Uterus (tissue), 4 donors: ENCODE measurements at places on chromosomes 7 and 10. TPM values are rescaled to one million over a fixed set of nuclear protein-coding genes. Genes with fewer than 3 reads are reported as not detected.

SH2B2 gene
- total RNA-seq: 0.77 TPM

EPO gene
- not detected for total RNA-seq

CABCOCO1 gene
- 1.9 TPM for total RNA-seq

TAX1BP1 gene
- total RNA-seq: 90.6 TPM

PRLHR gene
- total RNA-seq: 1.8 TPM

ZNF679 gene
- not detected for total RNA-seq

ANKRD30A gene
- total RNA-seq: not detected

ZNHIT1 gene
- 52.9 TPM for total RNA-seq

TAS2R41 gene
- total RNA-seq: not detected

TMEM270 gene
- not detected for total RNA-seq

LIPK gene
- not detected for total RNA-seq

MALRD1 gene
- 1.1 TPM for total RNA-seq

DNA sequence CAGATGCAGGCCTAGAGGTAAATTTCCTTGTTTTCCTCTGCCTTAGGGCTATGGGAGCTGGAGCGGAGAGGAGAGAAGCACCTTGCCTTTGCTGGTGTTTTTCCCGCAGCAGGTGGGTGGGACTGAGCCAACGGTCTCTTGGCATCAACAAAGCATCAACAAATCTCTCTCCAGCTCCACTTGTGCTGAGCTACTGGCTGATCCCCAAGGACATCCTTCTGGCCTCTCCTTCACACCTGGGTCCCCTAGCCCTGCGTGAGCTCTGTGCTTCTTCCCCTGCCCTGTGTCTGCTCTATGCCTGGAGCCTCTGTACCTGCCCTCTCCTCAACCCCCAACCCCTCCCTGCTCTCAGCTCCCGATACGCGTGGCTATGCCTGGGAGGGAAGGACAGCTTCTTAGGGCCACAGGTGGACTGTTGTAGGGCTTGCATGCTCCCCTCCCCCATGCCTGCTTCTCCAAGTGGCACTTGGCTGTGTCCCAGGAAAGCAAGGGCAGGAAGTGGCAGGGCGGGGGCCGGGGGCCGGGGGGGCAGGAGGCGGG is 3.2 kb upstream of the CLDN4 start:
- no peak overlapping the region for H3K27ac ChIP-seq
- H3K36me3 ChIP-seq: no peaks in the 10 kb centered on the region
- H3K27me3 ChIP-seq: no peaks in the 10 kb centered on the region
- DNase-seq: peak; percentile 51

- no peaks in the 10 kb centered on the region for H3K36me3 ChIP-seq
- no peaks in the 10 kb centered on the region for H3K27me3 ChIP-seq
- no peak overlapping the region for H3K4me3 ChIP-seq
- H3K4me1 ChIP-seq: no peaks in the 10 kb centered on the region
Measured at GRCh38 chr10:13525663-13526062, 3.2 kb downstream of the BEND7 start.

DNA sequence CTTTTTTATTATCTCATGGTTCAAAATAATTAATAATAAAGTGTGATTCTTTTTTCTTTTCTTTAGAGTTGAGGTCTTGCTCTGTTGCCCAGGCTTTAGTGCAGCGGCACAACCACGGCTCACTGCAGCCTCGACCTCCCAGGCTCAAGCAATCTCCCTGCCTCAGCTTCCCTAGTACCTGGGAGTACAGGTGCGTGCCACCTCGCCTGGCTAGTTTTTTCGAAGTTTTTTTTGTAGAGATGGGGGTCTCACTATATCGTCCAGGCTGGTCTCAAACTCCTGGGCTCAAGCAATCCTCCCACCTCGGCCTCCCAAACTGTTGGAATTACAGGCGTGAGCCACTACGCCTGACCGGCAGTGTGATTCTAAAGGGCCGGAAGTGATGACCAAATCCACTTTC is 28.0 kb upstream of the MSRB2 start:
- no peaks in the 10 kb centered on the region for H3K36me3 ChIP-seq
- no peak overlapping the region for H3K27ac ChIP-seq
- H3K27me3 ChIP-seq: no peaks in the 10 kb centered on the region
- no peaks in the 10 kb centered on the region for H3K4me1 ChIP-seq

- H3K27ac ChIP-seq: peak overlapping the region; percentile 96
- H3K36me3 ChIP-seq: no peaks in the 10 kb centered on the region
- H3K4me1 ChIP-seq: peaks cover 6% of the 10 kb centered on the region
- no peaks in the 10 kb centered on the region for H3K27me3 ChIP-seq
- peak overlapping the region; percentile 59 for H3K4me3 ChIP-seq
Measured at GRCh38 chr7:122143376-122143750, 686 bp downstream of the AASS start.

GRCh38 chr10:111360260-111360925 is 283.6 kb downstream of the ADRA2A start:
- no peak for DNase-seq
- no peak overlapping the region for H3K27ac ChIP-seq
- no peaks in the 10 kb centered on the region for H3K36me3 ChIP-seq
- no peaks in the 10 kb centered on the region for H3K4me1 ChIP-seq
- H3K4me3 ChIP-seq: no peak overlapping the region
- H3K27me3 ChIP-seq: no peaks in the 10 kb centered on the region

GRCh38 chr10:44950326-44951225 is 9.0 kb upstream of the RASSF4 start:
- no peaks in the 10 kb centered on the region for H3K27me3 ChIP-seq
- no peak for DNase-seq
- no peaks in the 10 kb centered on the region for H3K4me1 ChIP-seq
- H3K4me3 ChIP-seq: no peak overlapping the region

- no peak overlapping the region for H3K4me3 ChIP-seq
- no peak overlapping the region for H3K27ac ChIP-seq
- H3K36me3 ChIP-seq: no peaks in the 10 kb centered on the region
- DNase-seq: no peak
- H3K4me1 ChIP-seq: no peaks in the 10 kb centered on the region
Measured at GRCh38 chr10:69645296-69646184, 15.5 kb downstream of the FAM241B start.

DNA sequence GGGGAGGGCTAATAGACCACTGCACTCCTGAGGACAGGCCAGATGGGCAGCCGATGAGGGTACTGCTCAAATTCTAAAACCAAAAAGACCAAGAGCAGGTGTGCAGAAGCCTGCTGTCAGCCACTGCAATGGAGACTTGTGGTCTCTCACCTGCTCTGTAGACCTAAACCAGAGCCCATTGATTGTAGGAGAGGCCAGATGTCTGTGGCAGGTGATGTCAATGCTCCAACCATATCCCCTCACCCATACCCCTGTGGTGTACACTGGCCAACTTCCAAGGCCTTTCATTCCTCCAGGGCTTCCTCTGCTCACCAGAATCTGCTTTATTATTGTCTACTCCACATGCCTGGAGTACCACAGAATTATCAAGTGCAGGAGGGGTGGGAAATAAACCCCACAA is 116.9 kb upstream of the CHST15 start:
- no peaks in the 10 kb centered on the region for H3K4me1 ChIP-seq
- H3K4me3 ChIP-seq: no peak overlapping the region
- no peak overlapping the region for H3K27ac ChIP-seq
- no peaks in the 10 kb centered on the region for H3K36me3 ChIP-seq

- no peaks in the 10 kb centered on the region for H3K36me3 ChIP-seq
- DNase-seq: no peak
- H3K4me3 ChIP-seq: no peak overlapping the region
- no peaks in the 10 kb centered on the region for H3K27me3 ChIP-seq
- no peaks in the 10 kb centered on the region for H3K4me1 ChIP-seq
- H3K27ac ChIP-seq: no peak overlapping the region
Measured at GRCh38 chr10:78828647-78829539, 239.9 kb upstream of the ZMIZ1 start.

- H3K27ac ChIP-seq: no peak overlapping the region
- no peaks in the 10 kb centered on the region for H3K27me3 ChIP-seq
- no peak for DNase-seq
- H3K36me3 ChIP-seq: no peaks in the 10 kb centered on the region
Measured at GRCh38 chr10:12507165-12507850, 158.0 kb downstream of the CAMK1D start.

DNA sequence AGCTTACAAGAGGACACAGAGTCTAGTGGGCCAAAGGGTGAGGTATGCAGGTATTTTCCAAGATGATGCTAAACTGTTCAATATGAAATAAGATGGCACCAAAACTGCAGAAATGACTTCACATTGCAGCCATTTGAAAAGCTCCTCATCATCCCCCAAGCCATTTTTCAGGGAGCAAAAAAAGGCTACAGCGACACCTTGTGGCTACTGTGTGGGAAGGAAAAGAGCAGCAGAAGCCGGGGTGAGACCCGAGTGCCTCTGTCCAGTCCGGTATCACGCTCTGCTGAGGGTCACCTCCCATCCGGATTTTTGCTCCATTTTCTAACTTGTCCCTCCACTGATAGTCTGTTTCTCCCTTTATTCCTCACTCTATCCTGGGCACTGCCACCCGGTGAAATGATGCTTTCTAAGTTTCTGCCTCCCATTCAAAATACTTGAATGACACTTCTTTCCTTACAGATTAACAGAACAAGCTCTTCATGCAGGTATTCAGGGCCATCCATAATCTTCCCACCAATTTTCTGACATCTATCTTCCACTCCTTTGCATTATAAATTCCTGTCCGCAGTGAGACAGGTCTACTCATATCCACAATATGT is 220.2 kb downstream of the DGKI start:
- H3K27ac ChIP-seq: no peak overlapping the region
- no peaks in the 10 kb centered on the region for H3K4me1 ChIP-seq
- H3K36me3 ChIP-seq: no peaks in the 10 kb centered on the region
- no peak overlapping the region for H3K4me3 ChIP-seq

DNA sequence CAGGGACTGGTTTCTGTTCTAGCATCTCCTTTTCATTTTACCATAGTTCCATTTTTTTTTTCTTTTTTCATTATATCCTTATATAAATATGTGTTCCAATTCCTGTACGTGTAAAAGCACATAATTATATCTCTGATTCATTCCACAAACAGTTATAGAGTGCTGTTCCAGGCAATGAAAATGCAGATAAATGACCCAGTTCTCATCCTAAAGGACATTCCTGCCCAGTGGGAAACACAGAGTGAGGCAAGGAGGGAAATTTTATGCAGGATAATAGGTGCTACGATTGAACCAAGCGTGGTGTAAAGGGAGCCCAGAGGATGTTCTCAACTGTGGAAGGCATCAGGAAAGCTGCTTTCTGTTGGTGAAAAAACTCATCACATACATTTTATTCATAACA is 408.1 kb downstream of the GATA3 start:
- no peaks in the 10 kb centered on the region for H3K4me1 ChIP-seq
- no peak overlapping the region for H3K27ac ChIP-seq

DNA sequence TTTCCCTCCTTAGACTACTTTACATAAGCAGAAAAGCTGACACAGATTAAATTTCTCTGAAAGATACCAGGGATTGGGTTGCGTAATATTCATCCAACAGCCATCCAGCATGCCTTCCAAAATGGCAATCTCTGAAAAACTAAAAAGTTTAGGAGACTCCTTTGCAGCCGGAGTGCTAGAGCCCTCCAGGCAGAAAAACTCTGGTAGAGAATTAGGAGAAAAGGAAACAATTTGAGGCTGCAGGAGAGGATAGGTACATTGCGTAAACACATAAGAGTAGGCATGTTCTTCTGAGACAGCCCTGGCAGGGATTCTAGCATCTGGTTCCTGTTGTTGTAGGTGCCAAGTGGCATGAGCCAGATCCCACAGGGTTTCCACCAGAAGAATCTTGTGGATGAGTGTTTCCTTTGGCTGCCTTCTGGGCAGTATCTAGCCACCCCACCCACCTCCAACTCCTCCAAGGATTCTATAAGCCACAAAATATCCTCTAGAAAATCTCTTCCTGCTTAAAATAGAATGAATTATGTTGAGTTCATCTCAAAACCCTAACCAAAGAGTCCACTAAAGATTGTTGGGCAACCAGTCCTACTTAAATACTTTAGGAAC is 402.4 kb downstream of the HGF start:
- no peak for DNase-seq
- H3K4me1 ChIP-seq: no peaks in the 10 kb centered on the region
- H3K27me3 ChIP-seq: no peaks in the 10 kb centered on the region

DNA sequence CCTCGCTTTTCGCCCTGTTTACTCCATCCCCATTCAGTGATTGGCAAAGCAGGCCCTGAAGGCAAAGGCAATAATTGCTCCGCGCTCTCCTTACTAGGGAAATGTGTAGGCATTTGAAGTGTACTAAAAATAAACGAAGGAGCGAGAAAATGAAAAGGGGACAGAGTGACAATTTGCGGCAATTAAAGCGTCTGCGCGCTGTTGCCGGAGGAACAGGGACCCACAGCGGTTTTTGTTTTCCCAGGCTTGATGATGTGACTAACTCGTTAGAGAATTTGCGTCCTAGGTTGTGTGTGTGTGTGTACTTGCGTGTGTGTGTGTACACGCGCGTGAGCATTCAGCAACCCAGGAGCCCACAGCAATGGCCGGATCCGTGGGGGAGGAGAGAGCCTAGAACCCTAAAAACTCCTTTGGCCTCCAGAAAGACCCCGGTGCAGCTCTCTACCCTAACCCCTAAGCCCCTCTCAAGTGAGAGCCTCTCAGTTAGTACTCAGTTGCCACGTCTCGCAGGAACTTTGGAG is 7.8 kb upstream of the DLX6 start:
- no peak for DNase-seq
- no peak overlapping the region for H3K4me3 ChIP-seq
- no peaks in the 10 kb centered on the region for H3K4me1 ChIP-seq

- H3K36me3 ChIP-seq: no peaks in the 10 kb centered on the region
- H3K4me1 ChIP-seq: no peaks in the 10 kb centered on the region
- DNase-seq: no peak
- no peaks in the 10 kb centered on the region for H3K27me3 ChIP-seq
Measured at GRCh38 chr7:33195264-33195663, 65.9 kb downstream of the BBS9 start.

DNA sequence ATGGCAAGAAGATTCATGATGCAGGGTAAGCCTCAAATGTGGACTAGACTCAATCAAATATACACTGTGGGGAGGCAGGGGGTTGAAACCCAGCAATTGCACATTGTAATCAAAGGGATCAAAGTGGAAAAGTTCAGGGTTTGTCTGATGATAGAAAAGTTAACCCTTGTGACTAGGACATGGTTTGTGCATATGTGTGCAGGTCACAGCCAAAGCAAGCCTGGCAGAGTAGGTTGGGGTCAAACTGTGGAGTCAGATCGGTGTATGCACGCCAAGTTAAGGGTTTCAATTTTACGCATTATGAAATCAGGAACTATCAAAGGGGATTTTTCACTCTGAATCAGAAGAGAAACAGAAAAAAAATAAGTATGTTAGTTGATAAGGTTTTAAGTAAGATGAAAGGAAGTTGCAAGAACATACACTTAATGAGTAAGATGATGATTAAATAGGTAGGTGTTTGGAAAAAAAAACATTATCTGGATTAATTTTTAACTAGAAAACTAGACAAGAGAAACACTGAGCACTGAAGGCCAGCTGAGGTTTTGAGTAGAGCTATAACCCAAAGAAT is 188.3 kb downstream of the DGKB start:
- H3K4me1 ChIP-seq: no peaks in the 10 kb centered on the region
- no peaks in the 10 kb centered on the region for H3K36me3 ChIP-seq
- no peak overlapping the region for H3K27ac ChIP-seq
- no peaks in the 10 kb centered on the region for H3K27me3 ChIP-seq
- H3K4me3 ChIP-seq: no peak overlapping the region

- no peak overlapping the region for H3K4me3 ChIP-seq
- no peak for DNase-seq
- no peaks in the 10 kb centered on the region for H3K36me3 ChIP-seq
- H3K4me1 ChIP-seq: no peaks in the 10 kb centered on the region
- no peaks in the 10 kb centered on the region for H3K27me3 ChIP-seq
Measured at GRCh38 chr10:20647756-20648155, 249.4 kb downstream of the NEBL start.

GRCh38 chr7:23357190-23358093 is 58.3 kb downstream of the MALSU1 start:
- H3K4me3 ChIP-seq: no peak overlapping the region
- H3K4me1 ChIP-seq: no peaks in the 10 kb centered on the region
- no peak overlapping the region for H3K27ac ChIP-seq
- H3K36me3 ChIP-seq: no peaks in the 10 kb centered on the region
- no peak for DNase-seq
- H3K27me3 ChIP-seq: no peaks in the 10 kb centered on the region
